ENCODE measurements at places on chromosomes 5 and 9.

- peak; percentile 12 for DNase-seq
These were observed 525.4 kb upstream of the TLE4 start for GRCh38 chr9:79046401-79046800.

GRCh38 chr5:13739479-13739878 is 205.0 kb downstream of the DNAH5 start:
- DNase-seq: no peak

GRCh38 chr5:116883875-116884274 is 309.3 kb upstream of the SEMA6A start:
- no peak for DNase-seq

GRCh38 chr9:136567651-136568287 is 21.9 kb upstream of the NOTCH1 start:
- DNase-seq: peak; percentile 92

- no peak for DNase-seq
These were observed 94.6 kb downstream of the ADAMTS2 start for GRCh38 chr5:179250561-179251225.

DNA sequence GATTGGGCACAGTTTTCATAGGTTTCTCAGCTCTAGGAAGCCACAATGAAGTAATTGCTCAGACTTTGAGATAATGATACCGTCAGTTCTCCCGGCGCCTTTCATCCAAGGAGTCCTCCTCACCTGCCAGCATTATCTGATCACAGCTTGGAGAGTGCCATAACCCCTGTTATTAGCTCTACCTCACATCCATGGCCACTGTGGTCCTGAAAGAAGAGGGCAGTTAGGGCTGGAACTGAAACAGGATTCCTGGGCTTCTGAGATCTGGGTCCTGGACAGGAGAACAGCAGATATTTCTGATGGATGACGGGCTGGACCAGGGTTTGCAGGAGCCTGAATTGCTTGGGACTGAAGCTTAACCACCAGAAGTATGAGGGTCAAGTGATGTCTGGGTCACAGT is 13.5 kb downstream of the RGS3 start:
- no peak for DNase-seq

- DNase-seq: no peak
These were observed 480.4 kb upstream of the TUSC1 start for GRCh38 chr9:26158631-26159150.

DNA sequence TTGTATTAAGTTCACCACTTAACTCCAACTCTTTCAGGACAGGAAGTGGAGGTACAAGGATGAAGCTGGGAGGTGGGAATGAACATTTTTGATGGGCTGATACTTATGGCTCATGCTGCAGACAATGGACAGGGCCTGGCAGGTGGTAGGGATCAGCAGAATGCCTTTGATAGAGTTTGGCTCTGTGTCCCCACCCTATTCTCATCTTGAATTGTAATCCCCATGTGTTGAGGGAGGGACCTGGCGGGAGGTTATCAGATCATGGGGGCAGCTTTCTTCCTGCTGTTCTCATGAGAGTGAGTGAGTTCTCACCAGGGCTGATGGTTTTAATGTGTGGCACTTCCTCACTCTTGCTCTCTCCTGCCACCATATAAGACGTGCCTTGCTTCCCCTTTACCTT is 87.3 kb upstream of the PRLR start:
- no peak for DNase-seq

GRCh38 chr9:95350266-95350665 is 32.8 kb upstream of the FANCC start:
- DNase-seq: no peak

GRCh38 chr9:36945999-36946398 is 88.1 kb downstream of the PAX5 start:
- no peak for DNase-seq

DNA sequence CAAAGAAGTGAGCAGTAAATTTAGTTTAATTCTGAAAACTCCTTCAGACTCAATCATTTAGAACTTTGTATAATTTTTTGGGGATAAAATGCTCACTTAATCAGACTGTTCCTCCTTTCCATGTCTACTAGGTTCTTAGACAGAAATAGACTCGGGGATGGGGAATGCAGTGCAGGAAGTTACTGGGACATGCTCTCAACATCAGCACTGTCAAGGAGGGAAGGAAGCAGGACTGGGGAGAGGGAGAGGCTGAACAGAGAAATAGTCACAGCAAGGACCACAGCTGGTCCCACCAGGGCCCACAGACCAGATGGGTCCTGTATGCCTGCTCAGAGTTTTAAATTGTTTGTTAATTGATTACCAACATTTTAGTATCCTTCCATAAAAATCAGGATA is 310.1 kb upstream of the MSX2 start:
- DNase-seq: no peak

GRCh38 chr9:110029429-110029955 is 178.5 kb downstream of the C9orf152 start:
- DNase-seq: peak; percentile 93

DNA sequence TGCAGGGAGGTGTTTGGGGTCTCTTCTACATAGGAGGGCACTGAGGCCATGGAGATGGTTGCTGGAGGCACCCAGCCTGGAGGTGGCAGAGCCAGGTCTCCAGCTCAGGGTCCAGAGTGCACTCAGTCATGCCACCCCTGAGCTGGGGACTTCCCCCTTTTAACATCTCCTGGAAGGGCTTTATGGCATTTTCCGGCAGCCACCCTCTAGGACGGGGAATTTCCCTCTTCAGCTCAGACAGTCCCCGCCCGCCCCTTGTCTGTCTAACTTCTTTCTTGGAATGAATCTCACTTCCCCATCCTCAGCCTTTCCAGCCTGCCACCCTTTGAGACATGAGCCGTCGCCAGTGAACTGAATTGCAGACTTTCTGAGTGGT is 49.9 kb downstream of the COL15A1 start:
- DNase-seq: no peak

DNA sequence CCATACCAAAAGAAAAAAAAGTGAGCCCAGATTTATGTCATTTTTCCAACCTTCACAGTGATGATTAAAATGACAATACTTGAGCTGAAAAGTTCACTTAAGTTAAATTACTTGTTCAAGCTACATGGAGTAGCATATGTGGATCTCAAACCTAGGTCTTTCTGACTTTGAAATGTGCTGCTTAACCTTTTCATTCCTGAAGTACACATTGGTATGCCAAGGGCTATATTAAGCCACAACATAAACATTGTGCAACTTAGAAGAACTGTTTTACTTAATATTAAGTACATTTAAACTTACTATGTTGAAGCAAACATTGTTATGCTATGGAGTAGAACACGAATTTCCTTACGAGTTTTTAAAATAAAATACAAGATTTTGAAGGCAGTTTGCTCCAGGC is 105.0 kb downstream of the GIN1 start:
- DNase-seq: peak; percentile 39

- DNase-seq: peak; percentile 16
These were observed 323.5 kb upstream of the SLC24A2 start for GRCh38 chr9:20112205-20112783.

All from fibroblast of skin of right quadriceps (primary cell).